A375 (cell line): ENCODE measurements at places on chromosomes 6 and 20. TPM values are rescaled to one million over a fixed set of nuclear protein-coding genes. Genes with fewer than 3 reads are reported as not detected.

NKX2-4 gene
- 4.1 and 5.5 TPM in 2 replicates for total RNA-seq

JPH2 gene
- 0.08 and 0.60 TPM in 2 replicates for total RNA-seq

HTR1E gene
- not detected in 2 replicates for total RNA-seq

CAPN11 gene
- total RNA-seq = 0.34 TPM in 1 of 2 replicates, not detected in the other

LY6G6D gene
- not detected in 2 replicates for total RNA-seq

OR2J3 gene
- total RNA-seq = not detected in 2 replicates

TRIM40 gene
- not detected in 2 replicates for total RNA-seq

C4A gene
- total RNA-seq = 0.94 and 2.3 TPM in 2 replicates

TINAG gene
- total RNA-seq = not detected in 2 replicates

MOG gene
- total RNA-seq = 0.16 TPM in 1 of 2 replicates, not detected in the other

MYB gene
- 0.60 and 0.93 TPM in 2 replicates for total RNA-seq

LCA5 gene
- 1.6 and 2.7 TPM in 2 replicates for total RNA-seq

TMEM200A gene
- 0.75 and 1.1 TPM in 2 replicates for total RNA-seq

MRPL2 gene
- total RNA-seq = 31.0 and 31.2 TPM in 2 replicates

RSPO3 gene
- total RNA-seq = not detected in 2 replicates

TBXT gene
- not detected in 2 replicates for total RNA-seq

NHLRC1 gene
- 0.30 and 0.40 TPM in 2 replicates for total RNA-seq
